H1 (cell line): ENCODE measurements at places on chromosomes 2 and 18. TPM values are rescaled to one million over a fixed set of nuclear protein-coding genes. Genes with fewer than 3 reads are reported as not detected.

GRCh38 chr2:84132370-84132769, 326.7 kb downstream of the SUCLG1 start:
- H3K36me3 ChIP-seq: no peaks in the 10 kb centered on the region
- H3K4me1 ChIP-seq: no peaks in the 10 kb centered on the region
- no peak overlapping the region for H3K4me3 ChIP-seq
- no peak overlapping the region for H3K27ac ChIP-seq
- no peaks in the 10 kb centered on the region for H3K27me3 ChIP-seq
- no peak for DNase-seq

GRCh38 chr18:51610481-51610880, 413.0 kb upstream of the MEX3C start:
- no peak overlapping the region for H3K27ac ChIP-seq
- no peaks in the 10 kb centered on the region for H3K4me1 ChIP-seq
- no peak for DNase-seq
- no peak overlapping the region for H3K4me3 ChIP-seq
- no peaks in the 10 kb centered on the region for H3K27me3 ChIP-seq

DNA sequence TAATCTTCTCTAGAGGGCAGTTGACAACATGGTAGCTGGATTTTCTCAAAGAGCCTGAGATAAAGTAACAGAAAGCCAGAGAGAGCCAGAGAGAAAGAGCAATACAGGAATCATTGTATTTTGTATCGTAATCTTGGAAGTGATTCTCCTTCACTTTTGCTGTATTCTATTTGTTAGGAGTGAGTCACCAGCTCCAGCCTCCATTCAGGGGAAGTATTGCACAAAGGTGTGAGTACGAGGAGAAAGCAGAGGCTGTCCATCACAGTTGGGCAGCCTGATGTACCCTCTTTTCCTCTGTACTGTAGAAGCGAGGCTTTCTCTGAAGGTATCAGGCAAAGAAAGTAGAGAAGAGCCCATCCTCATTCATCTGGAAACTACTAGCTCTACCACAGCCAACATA, 176.8 kb downstream of the KCNS3 start:
- no peaks in the 10 kb centered on the region for H3K4me1 ChIP-seq
- no peaks in the 10 kb centered on the region for H3K36me3 ChIP-seq
- no peak overlapping the region for H3K4me3 ChIP-seq
- H3K27ac ChIP-seq: no peak overlapping the region
- no peak for DNase-seq
- no peaks in the 10 kb centered on the region for H3K27me3 ChIP-seq

GRCh38 chr2:196074631-196075030, 6.0 kb upstream of the DNAH7 start:
- H3K4me3 ChIP-seq: no peak overlapping the region
- no peaks in the 10 kb centered on the region for H3K4me1 ChIP-seq
- H3K27me3 ChIP-seq: peaks cover 5% of the 10 kb centered on the region; the same call in 1 of the 2 replicates
- no peaks in the 10 kb centered on the region for H3K36me3 ChIP-seq
- H3K27ac ChIP-seq: no peak overlapping the region

DNA sequence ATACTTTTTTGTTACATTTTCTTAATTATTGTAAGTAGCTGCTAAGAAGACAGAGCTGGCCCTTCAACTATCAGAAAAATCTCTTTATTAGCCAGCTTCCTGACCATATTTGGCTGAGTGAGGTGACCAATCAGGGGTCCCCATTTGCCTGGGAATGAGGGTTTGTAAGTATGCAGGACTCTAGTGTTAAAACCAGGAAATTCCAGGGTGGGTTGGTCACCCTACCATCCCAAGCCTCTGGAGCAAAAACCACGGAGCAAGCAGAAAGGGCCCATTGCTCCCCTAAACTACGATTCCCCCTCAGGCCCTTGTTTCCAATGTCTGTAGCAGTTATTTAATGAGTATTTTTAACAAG, 165.6 kb upstream of the NCKAP5 start:
- no peak for DNase-seq
- H3K36me3 ChIP-seq: no peaks in the 10 kb centered on the region
- no peaks in the 10 kb centered on the region for H3K4me1 ChIP-seq

Gene ASAP2
- 16.6 and 18.7 TPM in 2 replicates for total RNA-seq

DNA sequence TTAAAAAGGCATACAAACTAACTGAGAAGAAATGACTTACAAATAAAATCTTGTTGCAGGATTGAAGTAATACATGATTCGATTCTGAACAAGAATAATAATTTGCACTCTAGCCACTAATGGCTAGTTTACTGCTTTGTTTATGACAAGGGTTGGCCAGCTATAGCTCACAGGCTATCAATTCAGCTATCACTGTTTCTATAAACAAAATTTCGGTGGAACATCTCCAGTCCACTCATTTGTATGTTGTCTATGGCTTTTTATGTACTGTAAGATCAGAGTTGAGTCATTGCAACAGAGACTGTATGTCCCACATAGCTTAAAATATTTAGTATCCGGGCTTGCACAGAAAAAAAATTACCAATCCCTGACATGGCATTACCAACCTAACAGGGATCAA, 543.7 kb upstream of the CNTNAP5 start:
- no peaks in the 10 kb centered on the region for H3K4me1 ChIP-seq
- H3K27ac ChIP-seq: no peak overlapping the region
- no peak overlapping the region for H3K4me3 ChIP-seq
- H3K36me3 ChIP-seq: no peaks in the 10 kb centered on the region

GRCh38 chr2:241987726-241988125, 118.2 kb downstream of the RTP5 start:
- no peaks in the 10 kb centered on the region for H3K27me3 ChIP-seq
- H3K27ac ChIP-seq: no peak overlapping the region
- H3K36me3 ChIP-seq: no peaks in the 10 kb centered on the region
- no peak for DNase-seq
- no peak overlapping the region for H3K4me3 ChIP-seq
- H3K4me1 ChIP-seq: no peaks in the 10 kb centered on the region

GRCh38 chr2:120710256-120710655, 25.4 kb upstream of the GLI2 start:
- no peaks in the 10 kb centered on the region for H3K36me3 ChIP-seq
- peak overlapping the region; percentile 66; the same call in 1 of the 2 replicates for H3K27ac ChIP-seq
- H3K4me1 ChIP-seq: peaks cover 20% of the 10 kb centered on the region
- peak overlapping the region; percentile 7; the same call in 1 of the 2 replicates for H3K4me3 ChIP-seq
- no peak for DNase-seq

GRCh38 chr2:217410681-217410960, 550.8 kb upstream of the TNP1 start:
- no peak overlapping the region for H3K27ac ChIP-seq
- no peaks in the 10 kb centered on the region for H3K4me1 ChIP-seq
- no peaks in the 10 kb centered on the region for H3K27me3 ChIP-seq
- no peak for DNase-seq
- no peak overlapping the region for H3K4me3 ChIP-seq

Gene LYG2
- total RNA-seq: not detected in 2 replicates

Gene TXNDC2
- total RNA-seq: 0.09 TPM in 1 of 2 replicates, not detected in the other

Gene LIMS2
- 4.8 and 4.9 TPM in 2 replicates for total RNA-seq

DNA sequence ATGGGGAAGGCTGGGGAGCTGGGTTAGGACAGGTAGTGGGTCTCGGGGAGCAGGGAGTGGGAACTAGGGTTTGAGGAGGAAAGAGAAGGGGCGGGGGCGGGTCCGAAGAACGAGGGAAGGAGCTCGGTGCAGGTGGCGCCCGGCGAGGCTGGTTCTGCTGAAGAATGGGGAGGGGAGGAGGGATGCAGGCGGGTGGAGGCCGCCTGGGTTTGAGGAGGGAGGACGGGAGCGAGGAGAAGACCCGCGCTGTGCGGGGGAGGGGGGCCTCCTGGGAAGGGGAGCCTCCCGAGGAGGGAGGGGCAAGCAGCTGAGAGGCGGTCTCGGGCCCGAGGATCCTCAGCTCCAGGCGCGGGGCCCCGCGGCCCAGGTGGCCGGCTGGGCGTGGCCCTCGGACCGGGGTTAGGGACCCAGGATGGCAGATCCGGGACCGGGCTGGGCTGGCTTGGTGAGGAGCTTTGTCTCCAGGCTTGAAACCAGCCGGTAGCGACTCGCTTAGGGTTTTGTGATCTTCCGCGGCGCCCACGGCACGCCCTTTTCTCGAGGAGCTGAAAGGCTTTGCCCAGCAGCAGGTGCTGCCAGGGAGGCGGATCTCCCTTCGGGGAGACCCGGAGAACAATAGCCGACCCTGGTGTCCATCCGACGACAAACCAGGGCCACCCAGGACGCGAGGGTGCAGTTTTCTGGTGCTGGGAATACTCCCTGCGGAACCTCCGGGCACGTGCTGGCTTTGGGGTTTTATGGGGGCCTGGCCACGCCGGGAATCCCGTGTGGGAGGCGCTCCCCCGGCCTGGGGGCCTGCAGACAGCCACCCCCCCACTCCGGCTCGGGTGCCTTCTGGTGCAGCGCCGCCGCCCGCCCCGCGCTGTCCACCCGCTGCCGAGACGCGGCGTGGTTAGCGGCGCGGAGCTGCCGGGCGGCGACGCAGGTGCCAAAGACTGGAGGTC, 1.4 kb downstream of the DPYSL5 start:
- peak overlapping the region; percentile 91 for H3K4me3 ChIP-seq
- no peak for DNase-seq
- peaks cover 22% of the 10 kb centered on the region for H3K4me1 ChIP-seq

DNA sequence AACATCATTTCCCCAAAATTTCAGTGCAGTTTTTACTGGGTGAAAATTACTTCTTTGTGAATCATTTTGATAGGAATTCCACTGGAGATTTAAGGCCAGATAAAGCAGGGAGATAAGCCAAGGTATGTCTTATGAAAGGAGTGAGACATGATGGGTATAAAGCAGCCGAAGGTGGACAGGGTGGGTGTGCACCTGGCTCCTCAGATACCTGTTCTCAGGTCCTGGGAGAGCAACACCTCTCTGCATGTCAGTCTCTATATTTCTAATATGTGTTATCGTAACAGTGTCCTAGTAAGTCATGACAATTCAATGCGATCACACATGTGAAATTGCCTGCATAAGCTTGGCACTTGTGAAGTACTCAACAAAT, 768.8 kb downstream of the RNF144A start:
- H3K27ac ChIP-seq: no peak overlapping the region
- no peaks in the 10 kb centered on the region for H3K27me3 ChIP-seq
- no peak for DNase-seq
- no peak overlapping the region for H3K4me3 ChIP-seq

GRCh38 chr2:43759195-43759594, 14.6 kb upstream of the DYNC2LI1 start:
- no peak overlapping the region for H3K4me3 ChIP-seq
- H3K4me1 ChIP-seq: no peaks in the 10 kb centered on the region
- no peak for DNase-seq
- H3K27me3 ChIP-seq: no peaks in the 10 kb centered on the region
- no peaks in the 10 kb centered on the region for H3K36me3 ChIP-seq

DNA sequence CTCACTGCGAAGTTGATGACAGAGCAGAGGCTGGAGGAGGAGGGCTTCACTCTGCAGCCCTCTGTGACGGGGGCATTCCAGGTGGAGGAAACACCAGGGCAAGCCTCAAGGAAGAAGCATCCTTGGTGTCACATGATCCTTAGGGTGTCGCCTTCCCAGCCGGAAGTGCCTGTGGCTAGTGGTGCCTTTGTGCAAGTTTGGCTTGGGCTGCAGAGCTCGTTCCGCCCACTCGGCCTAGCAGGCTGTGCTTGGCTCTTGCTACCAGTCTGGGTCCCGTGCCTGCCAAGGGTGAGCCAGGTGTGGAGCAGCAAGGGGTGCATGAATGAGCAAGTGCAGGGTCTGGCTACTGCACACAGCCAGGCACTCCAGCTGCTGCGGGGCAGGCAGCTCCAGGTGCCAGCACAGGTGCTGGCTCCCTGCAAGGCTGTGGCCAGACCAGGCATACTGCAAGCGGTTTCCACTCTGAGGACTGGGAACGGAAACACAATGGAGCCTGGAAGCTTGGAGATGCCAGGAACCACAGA, 325.3 kb upstream of the SMIM21 start:
- no peak for DNase-seq
- H3K27me3 ChIP-seq: no peaks in the 10 kb centered on the region
- H3K4me3 ChIP-seq: no peak overlapping the region
- H3K27ac ChIP-seq: no peak overlapping the region
- H3K4me1 ChIP-seq: no peaks in the 10 kb centered on the region
- H3K36me3 ChIP-seq: no peaks in the 10 kb centered on the region

Gene FAHD2A
- total RNA-seq: 25.8 and 26.7 TPM in 2 replicates

GRCh38 chr2:225009768-225010167, 32.5 kb downstream of the DOCK10 start:
- DNase-seq: no peak
- H3K27me3 ChIP-seq: no peaks in the 10 kb centered on the region
- no peak overlapping the region for H3K27ac ChIP-seq
- H3K4me1 ChIP-seq: no peaks in the 10 kb centered on the region
- no peak overlapping the region for H3K4me3 ChIP-seq

DNA sequence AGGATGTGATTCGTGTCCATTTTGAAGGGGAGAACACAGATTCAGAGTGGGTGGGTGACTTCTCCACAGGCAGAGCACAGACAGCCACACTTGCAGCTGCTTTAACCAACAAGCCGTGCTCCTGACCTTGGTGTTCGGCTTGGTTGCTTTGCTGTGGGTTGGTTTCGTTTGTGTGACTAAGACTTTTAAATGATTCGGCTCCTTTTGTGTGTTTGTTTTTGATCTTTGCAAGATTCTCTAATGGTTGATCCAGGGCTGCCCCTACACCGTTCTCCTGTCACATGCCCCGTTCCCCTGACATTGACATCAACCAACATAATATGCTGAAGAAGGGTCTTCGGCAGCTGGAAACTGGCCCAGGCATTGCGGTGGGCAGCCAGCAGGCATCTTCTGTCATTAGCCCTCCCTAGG, 95.9 kb upstream of the MBOAT2 start:
- H3K4me1 ChIP-seq: peaks cover 21% of the 10 kb centered on the region
- no peak overlapping the region for H3K27ac ChIP-seq
- no peaks in the 10 kb centered on the region for H3K36me3 ChIP-seq
- DNase-seq: no peak
- H3K4me3 ChIP-seq: no peak overlapping the region

Gene UGT1A8
- total RNA-seq: not detected in 2 replicates

Gene MC2R
- not detected in 2 replicates for total RNA-seq

- H3K4me1 ChIP-seq: no peaks in the 10 kb centered on the region
- no peak for DNase-seq
- H3K36me3 ChIP-seq: no peaks in the 10 kb centered on the region
- no peak overlapping the region for H3K27ac ChIP-seq
- H3K27me3 ChIP-seq: no peaks in the 10 kb centered on the region
These were observed 60.7 kb downstream of the CDC42EP3 start for GRCh38 chr2:37610638-37611289.

DNA sequence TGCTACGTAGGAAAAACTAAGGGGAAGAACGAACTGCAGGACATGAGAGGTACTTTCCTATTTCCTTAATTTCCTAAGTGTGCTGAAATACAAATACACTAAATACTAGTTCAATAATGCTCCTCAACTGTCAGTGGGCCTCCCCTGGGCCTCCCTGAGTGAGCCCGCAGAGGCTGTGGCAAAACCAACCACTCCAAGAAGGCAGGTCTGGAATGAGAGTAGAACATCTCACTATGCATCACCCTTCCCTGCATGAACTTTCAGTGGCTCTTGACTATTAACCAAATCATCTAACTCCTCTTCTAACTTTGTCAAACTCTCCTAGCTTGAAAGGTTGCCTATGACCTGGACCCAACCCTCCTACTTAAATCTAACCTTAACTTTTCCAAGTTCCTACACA, 84.6 kb downstream of the THADA start:
- no peaks in the 10 kb centered on the region for H3K4me1 ChIP-seq
- H3K36me3 ChIP-seq: no peaks in the 10 kb centered on the region
- no peak overlapping the region for H3K27ac ChIP-seq
- H3K4me3 ChIP-seq: no peak overlapping the region
- no peak for DNase-seq
